Stimulated activated naive CD8-positive, alpha-beta T cell treated with anti-CD3 and anti-CD28 coated beads, Interleukin-15, amount 100 ng/mL, for 72 hours (primary cell): ENCODE measurements at places on chromosomes 1 and 21.

DNA sequence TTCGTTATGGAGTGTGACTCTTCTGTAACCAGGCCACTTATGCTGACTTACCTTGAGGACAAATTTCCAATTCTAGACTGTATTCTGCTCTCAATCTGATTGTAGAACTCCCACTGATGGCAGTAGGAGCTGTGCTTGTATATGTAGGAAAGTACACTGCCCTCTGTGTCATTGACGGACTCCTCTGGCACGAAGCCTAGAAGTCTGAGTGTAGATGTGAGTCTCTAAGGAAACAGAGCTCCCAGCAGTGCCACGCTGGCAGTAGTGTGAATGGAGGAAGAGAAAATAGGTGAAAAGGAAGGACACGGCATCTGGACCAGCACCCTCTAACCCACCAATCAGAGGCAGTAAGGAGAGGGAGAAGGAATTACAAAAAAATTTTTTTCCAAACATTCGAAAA is 130.4 kb upstream of the ADGRL2 start:
- no peak for DNase-seq

GRCh38 chr1:228016181-228016510 is 9.3 kb downstream of the WNT3A start:
- no peak for DNase-seq

DNA sequence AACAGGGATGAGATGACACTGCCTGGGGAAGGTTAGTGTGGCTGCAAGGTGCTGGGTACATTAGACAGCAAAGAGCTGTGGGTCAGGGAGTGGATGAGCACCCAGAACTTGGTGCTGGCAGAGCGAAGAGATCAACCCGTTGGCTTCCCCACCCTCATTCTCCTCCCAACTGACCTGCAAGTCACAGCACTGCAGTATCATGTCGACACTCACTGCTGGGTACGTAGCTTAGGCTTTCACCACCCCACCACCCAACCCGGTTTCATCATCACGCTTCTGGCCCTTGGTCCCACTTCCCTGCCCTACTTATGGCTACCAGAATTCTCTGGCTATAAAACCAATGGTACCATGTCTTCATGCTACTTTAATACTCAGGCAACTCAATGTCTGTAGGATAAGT is 73.6 kb upstream of the LYST start:
- DNase-seq = no peak

DNA sequence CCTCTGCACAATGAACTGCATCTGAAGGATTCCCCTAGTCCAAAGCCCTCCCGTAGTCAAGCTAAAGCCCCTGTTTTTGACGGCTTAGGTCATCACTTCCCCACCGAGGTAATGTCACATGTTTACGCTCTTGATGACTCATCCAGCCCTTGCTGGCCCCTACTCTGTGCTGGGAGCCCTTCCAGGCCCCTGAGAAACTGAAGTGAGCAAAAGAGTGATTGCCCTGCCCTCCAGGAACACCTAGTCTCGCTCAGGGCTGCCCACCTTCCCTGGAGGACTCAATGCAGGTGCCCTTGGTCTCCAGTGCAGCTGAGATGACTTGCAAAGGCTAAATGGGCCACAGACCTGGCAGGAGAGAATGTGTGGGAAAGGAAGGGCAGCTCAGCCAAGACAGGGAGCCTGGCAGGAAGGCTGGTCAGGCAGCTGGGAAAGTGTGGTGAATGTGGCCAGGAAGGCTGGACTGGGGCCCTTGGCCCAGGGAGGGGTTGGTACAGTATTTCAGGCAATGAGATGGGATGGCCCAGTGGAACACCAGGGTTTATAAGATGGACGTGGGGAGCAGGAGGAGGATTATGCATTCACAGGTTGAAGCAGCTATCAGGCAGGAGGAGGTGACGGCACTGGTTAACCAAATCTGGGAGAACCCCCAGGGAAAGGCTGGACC is 345.6 kb downstream of the NPHP4 start:
- DNase-seq = no peak
